ENCODE measurements at places on chromosomes 1 and 21. TPM values are rescaled to one million over a fixed set of nuclear protein-coding genes. Genes with fewer than 3 reads are reported as not detected.

Gene TCHHL1
- total RNA-seq = not detected

Gene PCSK9
- total RNA-seq = 18.4 TPM

Gene RGS1
- total RNA-seq = 10.9 TPM

Gene CASQ2
- total RNA-seq = 0.83 TPM

Gene SIK1
- total RNA-seq = 11.0 TPM

Gene FCRL6
- not detected for total RNA-seq

Gene RAD54L
- total RNA-seq = 3.9 TPM

Gene OR2M3
- not detected for total RNA-seq

Gene INSRR
- total RNA-seq = not detected

Gene ADAMTS1
- total RNA-seq = 11.0 TPM

Gene AGT
- 32.2 TPM for total RNA-seq

Gene BACE2
- total RNA-seq = 37.7 TPM

Gene MX2
- total RNA-seq = 17.7 TPM

Gene LCE1F
- total RNA-seq = not detected

Gene COL8A2
- total RNA-seq = 1.1 TPM

Gene NBPF20
- 4.0 TPM for total RNA-seq

Gene TRPM2
- total RNA-seq = 3.9 TPM

Gene GSTM5
- total RNA-seq = 0.85 TPM

Gene DMBX1
- not detected for total RNA-seq

Gene C4BPB
- 18.1 TPM for total RNA-seq

Gene ZNF683
- not detected for total RNA-seq

Gene SERTAD4
- 0.18 TPM for total RNA-seq

Gene PLEKHA6
- total RNA-seq = 57.3 TPM

Gene DNAJC28
- total RNA-seq = 1.9 TPM

Gene CNR2
- total RNA-seq = 0.66 TPM
